ENCODE measurements at places on chromosomes 3 and 15.

DNA sequence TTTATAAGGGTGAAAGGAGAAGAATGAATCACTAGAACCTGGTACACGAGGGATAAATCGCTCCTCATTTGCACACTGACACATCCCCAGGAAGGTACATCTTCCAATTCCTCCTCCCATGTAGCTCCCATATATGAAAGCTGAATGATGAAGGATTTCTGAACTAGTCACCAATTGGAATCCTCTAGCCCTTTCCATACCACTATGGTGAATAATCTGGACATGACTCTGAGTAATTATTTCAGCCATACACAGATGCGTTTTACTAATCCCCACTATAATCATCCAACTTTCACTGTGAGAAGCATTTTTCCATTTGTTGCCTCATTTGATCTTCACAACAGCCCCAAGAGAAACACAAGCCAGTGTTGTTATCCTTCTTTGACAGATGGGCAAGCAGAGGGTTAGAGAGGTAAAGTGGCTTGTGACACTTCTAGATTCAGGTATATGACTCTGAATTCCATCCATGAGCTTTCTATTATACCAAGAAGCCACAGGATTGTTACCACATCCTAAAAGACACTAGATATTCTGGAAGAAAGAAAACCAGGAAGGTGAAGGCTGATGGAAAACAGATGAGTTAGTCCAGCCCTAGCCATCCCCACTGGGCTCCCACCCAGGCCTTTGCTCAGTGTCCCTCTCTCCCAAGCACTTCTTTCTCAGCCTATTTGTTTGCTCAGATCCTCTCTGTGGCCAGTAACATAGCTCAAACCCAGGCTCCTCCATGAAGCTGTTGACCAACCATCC, 22.2 kb upstream of the BCL6 start:
- peak; percentile 89 for DNase-seq

GRCh38 chr3:105130911-105131310, 235.8 kb upstream of the ALCAM start:
- no peak for DNase-seq

DNA sequence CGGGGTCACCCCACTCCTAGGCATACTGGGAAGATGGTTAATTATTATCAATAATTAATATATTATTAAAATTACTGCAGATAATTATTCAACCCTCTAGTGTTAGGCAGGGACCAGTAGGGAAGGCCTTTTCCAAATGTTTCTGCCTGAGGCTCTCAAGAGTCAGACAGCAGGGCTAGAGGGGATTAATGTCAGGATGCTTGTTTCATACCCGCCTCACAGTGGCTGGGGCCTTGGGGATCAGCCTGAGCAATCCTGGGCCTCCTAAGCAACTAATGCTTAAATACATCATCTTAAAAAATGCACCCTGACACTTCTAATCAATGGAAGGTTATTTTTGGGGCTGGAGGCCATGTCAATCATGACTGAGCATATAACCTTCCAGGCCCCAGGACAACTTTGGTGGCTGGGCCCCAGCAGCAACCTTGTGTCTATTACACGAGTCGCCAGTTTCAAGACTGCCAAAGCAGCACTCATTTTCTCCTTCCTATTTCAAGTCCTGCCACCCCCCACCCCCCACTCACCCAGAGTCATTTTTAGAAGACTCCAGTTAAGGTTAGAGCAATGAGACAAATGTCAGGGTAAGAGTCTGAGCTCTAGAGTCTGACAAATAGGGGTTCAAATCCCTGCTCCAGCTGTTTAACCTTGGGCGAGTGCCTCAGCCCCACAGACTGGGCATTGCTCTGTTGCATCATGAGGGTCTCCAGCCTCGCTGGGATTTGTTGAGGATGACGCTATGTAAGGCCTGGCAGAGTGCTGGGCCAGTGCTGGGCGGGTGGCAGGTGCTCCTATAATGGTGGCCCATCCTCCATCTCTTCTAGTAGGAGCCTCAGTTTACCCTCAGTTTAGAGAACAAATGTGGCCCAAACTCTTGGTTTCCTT, 6.1 kb downstream of the AMOTL2 start:
- no peak for DNase-seq

GRCh38 chr15:69299451-69299886, 757 bp downstream of the PAQR5 start:
- no peak for DNase-seq

GRCh38 chr3:146343551-146343950, 92.6 kb upstream of the PLSCR4 start:
- DNase-seq: no peak

- no peak for DNase-seq
Observed at GRCh38 chr3:169591983-169592644, 71.4 kb downstream of the MECOM start.

- peak; percentile 91 for DNase-seq
Observed at GRCh38 chr3:20648294-20648693, 462.3 kb upstream of the SGO1 start.

DNA sequence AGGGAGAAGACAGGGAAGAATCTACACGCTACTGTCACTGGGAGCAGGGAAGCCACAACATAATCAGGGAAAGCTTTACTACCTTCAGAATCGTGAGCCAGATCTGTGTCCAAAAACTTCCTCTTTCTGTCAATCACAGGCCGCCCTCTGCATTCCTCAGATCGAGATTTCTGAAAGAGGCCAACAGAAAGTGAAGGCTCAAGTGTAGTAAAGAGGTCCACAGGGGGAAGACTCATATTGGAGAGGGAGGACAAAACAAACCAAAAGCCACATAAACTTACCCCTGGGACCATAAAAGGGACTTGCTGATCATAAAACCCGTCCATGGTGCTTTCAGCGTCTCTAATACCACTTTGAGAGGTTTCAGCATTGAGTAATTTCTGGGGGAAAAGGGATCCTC, 3.3 kb downstream of the ETV5 start:
- DNase-seq: no peak

DNA sequence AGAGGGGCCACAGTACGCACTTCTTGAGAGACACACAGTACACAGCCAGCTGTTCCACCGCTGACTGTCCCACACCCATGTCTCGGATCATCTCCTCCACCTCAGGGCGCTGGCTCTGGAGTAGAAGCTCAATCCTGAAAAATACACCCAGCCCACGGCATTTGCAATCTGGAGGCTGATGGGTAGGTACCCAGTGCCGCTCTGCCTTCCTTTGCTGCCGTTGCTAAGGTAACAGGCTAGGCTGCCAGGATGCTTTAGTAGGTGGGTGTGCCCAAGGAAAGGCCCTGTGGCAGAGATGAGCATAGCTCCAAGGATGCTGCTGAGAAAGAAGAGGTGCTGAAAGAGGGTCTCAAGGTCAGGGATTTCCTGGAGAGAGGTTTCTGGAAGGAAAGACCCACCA, 14.6 kb downstream of the TRAIP start:
- DNase-seq: no peak

DNA sequence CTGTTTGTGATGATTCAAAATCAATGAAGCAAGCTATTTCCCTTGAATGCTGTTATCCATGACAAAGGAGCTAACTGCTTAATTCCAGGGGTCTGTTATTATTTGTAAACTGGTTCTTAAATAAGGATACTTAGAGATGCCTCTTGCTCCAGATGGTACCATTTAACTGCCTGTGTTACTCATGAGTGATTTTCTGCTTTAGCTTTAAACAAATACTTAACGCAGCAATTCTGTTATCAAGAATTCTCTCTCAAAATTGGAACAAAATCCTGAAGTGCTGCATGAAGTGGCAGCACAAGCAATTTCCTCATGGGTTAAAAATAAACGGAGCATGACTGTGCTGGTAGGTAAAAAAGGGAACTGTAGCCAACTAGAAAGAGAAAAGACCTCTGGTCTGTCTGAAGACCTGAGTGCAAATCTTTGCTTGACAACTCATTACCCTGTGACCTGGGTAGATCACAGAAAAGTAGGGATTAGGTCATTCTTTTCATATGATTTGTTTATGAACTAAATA, 62.5 kb upstream of the GBE1 start:
- DNase-seq: no peak

GRCh38 chr15:28962851-28963710, 77.3 kb downstream of the APBA2 start:
- DNase-seq: no peak

DNA sequence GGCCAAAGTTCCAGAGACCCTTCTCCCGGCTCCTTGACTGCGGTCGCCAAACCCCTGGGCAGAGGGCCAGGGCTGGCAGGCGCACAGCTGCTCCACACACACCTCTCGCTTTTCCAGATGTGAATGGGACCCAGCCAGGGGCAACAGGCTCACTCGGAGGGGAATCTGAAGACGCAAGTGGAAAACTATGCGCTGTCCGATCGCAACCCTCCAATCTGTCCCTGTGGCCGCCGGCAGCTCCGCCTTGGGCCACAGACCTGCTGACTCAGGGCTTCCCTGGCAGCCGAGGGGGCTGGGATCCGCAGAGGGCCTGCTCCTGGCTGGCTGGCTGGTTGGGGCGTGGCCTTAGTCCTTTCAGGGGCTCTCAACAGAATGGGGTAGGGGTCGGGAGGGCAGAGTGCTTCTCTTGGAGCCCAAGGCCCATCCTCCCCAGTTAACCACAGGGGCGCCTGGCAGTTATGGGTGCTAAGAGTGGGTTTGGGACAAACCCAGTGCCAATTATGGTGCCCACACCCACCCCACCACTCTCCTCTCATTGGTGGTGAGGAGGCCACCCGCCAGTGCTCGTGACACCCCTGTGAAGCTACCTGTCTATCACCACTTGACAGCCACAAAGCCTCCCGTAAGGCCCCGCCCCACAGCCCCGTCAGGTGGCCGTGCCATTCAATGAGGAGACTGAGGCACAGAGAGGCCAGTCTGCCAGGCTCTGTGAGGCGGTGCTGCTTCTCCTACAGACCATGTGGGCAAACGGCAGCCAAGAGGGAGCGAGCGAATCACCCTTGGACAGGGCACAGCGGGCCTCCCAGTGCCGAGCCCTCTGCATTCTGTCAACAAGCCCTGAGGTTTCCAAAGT, 53.8 kb downstream of the IQSEC1 start:
- peak; percentile 83 for DNase-seq

All from fibroblast of skin of scalp (primary cell).